ENCODE measurements at places on chromosomes 12 and 14. TPM values are rescaled to one million over a fixed set of nuclear protein-coding genes. Genes with fewer than 3 reads are reported as not detected.

PMCH gene
- not detected for total RNA-seq

FOXM1 gene
- 20.9 TPM for total RNA-seq

PEX5 gene
- total RNA-seq: 16.2 TPM

TAS2R42 gene
- not detected for total RNA-seq

SLCO1B3 gene
- total RNA-seq: not detected

SERPINA3 gene
- 3.5 TPM for total RNA-seq

CARMIL3 gene
- not detected for total RNA-seq

GMFB gene
- 39.6 TPM for total RNA-seq

OVCH1 gene
- not detected for total RNA-seq

PLEKHD1 gene
- total RNA-seq: not detected

EIF2S3B gene
- total RNA-seq: 0.42 TPM

DNAL1 gene
- total RNA-seq: 4.2 TPM

TULP3 gene
- total RNA-seq: 10.5 TPM

RIPK3 gene
- 5.4 TPM for total RNA-seq

RNASE7 gene
- 2.2 TPM for total RNA-seq

GPR137C gene
- not detected for total RNA-seq

SERPINA10 gene
- total RNA-seq: not detected

KRT6A gene
- total RNA-seq: 9,998 TPM

SLC10A1 gene
- total RNA-seq: not detected

FGF23 gene
- total RNA-seq: not detected

PSEN1 gene
- 34.0 TPM for total RNA-seq

NAA30 gene
- total RNA-seq: 11.7 TPM

P2RX7 gene
- 0.05 TPM for total RNA-seq

PROX2 gene
- total RNA-seq: not detected

IFT43 gene
- 27.9 TPM for total RNA-seq
